ENCODE measurements at places on chromosomes 5 and 9.

- DNase-seq, result no peak
Measured at GRCh38 chr5:143179126-143179740, 224.3 kb downstream of the NR3C1 start.

DNA sequence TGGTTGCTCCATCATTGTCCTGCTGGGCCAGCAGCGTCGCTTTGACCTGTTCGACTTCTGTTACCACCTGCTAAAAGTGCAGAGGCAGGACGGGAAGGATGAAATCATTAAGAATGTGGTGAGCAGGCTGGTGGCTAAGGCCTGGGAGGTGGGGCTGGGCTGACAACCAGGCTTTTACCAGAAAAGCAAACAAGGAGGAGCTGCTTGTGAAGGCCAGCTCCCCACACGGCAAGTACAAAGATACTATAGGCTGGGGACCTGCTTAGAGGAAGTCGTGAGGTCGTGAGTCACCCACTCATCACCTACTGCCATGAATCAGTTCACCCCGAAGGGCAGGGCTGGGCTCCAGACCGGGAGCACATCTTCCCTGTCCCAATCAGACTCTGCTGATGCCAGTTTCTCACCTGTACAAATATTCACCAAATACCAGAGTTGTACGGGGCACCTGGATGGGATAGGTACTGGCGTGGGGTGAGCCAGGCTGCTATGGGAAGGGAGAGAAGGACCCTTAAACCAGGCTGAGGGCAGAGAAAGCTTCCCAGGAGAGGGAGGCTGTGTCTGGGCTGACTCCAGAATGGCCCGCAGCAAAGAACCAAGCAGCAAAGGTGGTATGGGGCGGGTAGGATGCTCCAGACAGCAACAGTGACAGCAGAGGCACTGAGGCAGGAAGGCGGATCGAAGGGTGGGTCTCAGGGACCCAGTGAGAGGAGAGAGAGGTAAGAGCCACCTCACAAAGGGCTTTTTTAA, 69.3 kb upstream of the NIPAL4 start:
- peak; percentile 96 for DNase-seq

DNA sequence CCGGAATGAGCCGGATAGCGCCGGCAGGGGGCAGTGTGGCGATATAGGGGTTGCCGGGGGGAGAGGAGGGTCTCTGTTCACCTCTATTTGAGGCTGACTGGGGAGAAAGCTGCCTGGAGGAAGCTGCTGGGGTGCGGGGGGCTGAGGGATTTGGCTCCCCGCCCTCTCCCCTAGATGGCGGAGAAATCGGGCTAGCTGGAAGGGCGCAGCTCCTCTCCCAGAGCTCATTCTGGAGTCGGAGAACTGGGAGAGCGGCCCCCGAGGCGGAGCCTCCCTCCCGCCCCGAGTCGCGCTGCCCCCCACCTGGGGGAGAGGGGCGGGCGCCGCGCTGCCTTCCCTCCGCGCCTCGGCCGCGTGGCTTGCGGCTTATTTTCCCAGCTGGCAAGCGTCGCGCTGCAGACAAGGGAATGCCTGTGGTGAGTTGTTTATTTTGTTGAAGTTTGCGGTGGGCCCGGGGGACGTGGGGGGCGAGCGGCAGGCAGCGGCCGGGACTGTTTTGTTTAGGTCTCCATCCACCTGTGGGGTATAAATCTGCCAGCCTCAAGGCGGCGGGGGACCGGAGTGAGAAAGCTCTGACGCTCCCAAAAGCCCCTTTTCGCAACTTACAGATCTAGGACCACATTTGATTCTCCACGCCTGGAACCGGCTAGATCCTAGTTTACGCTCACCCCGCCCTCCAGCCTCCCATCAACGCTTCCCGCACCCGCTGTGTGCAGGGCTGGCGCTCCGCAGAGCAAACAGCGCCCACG, 4.1 kb upstream of the RGMB start:
- DNase-seq, result no peak

- no peak for DNase-seq
Measured at GRCh38 chr9:129559506-129559881, 61.4 kb downstream of the C9orf50 start.

- DNase-seq, result peak; percentile 85
Measured at GRCh38 chr5:142548739-142549275, 137.1 kb downstream of the FGF1 start.

DNA sequence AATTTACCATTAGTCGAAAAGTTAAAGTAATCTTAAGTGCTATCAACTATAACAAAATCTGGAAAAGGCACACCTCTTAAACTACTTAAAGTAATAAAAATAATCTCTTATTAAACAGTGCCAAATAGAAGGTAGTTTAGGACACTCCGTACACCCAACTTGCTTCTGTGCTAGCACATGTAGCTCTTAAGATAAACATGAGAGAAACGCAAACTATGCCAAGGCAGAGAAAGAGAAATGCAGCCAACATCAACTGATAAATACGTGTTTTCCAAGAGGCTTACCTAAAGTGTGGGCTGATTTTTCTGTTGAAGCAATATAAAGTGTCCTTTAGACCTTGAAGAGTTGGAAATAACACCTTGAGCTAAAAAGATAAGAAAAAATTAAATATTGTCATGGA, 480.6 kb upstream of the DAB2 start:
- no peak for DNase-seq

DNA sequence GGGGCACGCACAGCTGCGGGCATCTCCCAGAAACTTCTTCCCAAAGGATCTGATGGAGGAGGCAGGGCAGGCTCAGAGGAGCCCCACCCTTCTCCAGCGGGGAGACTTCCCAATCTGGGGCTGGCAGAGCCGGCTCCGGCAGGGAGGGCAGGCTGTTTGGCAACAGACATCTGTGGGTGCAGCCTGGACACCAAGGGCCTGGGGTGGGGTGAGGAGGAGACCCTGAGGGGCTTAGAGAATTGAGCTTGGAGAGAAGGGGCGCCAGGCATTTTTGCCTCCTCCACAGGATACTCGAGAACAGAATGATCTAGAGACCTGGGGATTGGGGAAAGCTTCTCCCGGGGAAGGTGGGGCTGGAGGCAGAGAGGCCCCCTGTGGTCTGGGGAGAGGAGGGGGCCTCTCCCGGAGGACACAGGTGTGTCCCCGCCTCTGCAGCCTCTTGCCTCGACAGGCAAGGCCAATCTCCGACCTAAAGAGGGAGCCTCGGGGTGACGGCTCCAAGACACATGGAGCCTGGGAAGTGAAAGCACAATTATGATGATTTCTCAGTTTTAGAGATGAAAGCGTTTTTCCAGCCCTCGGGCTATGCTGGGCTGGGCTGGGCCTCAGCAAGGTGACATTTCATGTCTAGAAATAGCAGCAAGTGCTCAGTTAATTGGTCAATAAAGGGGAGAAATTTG, 8.4 kb downstream of the LHX3 start:
- no peak for DNase-seq

- DNase-seq, result no peak
Measured at GRCh38 chr5:54876976-54877375, 108.4 kb downstream of the ESM1 start.

DNA sequence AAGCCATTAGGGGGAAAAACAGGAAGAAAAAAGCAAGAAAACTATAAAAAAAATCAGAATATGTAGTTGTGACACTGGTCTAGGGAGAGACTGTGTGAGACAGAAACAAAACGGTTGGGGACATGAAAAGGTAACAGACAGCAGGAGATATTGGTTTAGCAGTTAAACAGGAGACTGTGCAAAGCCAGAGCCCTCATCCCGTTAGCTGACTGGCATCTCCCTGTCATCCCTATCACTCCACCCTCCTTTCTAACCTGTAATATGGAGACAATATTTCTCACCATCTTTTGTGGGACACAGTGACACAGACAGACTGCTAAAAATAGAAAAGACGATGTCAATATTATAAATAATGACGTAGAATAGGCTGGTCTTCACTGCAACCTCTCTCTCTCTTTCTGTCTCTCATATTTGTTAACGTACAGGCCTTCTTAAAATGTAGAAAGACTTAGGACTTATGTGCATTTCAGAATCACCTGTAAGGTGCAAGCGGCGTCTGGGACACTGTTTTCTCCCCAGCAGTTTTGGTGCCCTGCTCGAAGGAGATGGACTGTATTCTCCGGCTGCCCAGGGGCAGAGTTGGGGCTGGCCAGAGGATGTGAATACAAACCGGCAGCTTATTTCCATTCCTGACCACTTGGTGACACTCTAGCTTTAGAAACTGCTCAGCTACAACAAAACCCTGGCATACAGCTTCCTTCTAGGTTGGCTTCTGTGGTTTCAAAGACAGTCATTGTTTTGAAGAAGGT, 190.6 kb downstream of the MAT2B start:
- DNase-seq, result peak; percentile 47

DNA sequence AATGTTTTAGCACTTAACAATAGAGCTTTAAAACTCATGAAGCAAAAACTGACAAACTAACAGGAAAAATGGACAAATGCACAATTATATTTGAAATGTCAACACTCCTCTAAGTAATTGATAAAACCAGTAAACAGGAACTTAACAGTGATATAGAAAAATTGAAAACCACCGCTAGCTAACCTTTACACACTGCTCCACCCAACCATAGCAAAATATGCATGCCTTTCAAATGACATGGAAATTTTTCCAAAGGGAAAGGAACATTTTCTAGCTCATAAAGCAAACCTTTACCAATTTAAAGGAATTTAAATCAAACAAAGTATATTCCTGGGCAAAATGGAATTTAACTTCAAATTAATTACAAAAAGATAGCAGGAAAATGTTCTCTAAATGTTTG, 109.2 kb downstream of the ADAMTS19 start:
- DNase-seq, result no peak

DNA sequence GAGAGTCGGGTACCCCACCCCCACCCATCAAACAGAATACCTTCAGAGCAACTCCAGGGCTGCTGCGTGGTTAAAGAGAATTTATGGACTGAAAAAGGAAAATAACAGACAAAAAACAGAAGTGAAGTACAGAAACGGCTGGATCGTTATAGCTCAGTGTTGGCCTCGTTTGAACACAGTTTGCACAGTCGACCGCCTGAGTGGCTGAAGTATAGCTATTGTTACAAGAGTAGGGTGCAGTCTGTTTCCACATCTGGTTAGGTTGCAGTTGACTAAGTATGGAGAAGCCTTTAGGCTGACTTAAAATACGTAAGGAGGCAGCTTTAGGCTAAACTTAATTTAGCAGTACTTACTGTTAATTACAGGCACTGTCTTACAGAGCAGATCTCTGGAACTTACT, 121.2 kb downstream of the GCNT1 start:
- DNase-seq, result no peak

DNA sequence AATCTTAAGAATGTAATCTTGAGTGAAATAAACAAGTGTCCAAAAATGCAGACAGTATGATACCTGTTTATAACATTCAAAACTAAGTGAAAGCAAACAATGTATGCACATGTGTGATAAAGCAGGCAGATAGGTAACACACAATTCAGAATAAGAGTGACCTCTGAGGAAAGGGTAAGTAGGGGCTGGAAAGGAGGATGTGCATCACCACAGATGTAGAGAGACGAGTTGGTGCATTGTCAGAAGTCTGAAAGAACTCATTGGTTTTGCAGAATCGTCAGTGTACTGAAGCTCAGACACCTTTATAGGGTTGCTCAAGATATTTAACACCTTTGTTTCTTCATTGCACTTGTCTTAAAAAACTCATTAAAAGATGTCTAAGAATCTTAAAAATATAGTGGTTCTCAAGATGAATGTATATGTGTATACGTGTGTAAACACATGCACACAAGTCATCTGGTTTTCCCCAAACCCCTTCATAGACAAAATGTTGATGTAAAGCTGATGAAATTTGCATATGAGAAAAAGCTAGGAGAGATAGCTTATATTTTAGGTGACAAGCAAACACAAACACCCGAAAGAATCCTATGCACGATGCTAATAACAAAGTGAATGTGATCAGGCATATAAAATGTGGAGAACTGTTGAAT, 197.6 kb upstream of the MEF2C start:
- DNase-seq, result no peak

DNA sequence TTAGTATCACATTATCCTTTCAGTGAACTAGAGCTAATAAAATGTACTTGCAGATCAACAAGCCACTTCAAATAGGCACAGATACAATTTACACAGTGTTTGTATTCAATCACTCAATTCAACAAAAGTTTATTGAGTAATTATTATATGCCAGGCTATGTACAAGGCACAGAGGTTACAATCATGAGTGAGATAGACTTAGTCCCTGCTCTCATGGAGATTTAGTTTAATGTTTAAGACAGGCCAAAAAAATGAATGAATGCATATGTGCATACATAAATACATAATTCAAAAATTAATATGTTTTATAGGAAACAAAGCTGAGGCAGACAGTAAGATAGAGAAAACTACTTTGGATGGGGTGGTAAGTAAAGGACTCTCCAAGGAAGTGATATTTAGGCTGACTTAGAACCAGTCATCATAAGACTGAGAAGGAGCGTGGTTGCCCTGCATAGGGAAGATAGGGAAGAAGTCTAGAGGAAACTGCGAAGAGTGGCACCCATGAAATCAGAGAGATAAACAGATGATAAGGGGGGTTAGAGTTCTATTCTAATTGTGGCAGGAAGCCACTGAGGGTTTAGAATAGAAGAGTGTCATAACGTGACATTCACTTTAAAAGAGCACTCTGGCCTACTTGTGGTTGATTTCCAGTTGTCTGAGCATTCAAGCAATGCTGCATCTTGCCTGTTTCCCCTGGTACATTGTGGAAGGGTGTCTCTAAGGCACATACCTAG, 49.7 kb upstream of the GRAMD2B start:
- DNase-seq, result peak; percentile 88

DNA sequence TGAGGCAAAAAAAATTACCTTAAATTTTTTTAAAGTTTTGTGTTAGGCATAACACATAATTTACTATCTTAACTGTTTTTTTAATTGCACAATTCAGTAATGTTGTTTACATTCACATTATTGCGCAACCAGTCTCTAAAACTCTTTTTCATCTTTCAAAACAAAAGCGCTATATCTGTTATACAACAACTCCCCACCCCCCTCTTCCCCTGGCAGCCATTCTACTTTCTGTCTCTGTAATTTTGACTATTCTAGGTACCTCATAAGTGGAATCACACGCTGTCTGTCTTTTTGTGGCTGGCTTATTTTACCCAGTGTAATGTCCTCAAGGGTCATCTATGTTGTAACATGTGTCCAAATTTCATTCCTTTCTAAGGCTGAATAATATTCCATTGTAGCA, 241.5 kb upstream of the DMRT1 start:
- no peak for DNase-seq

- no peak for DNase-seq
Measured at GRCh38 chr9:4713849-4714248, 27.2 kb downstream of the AK3 start.

DNA sequence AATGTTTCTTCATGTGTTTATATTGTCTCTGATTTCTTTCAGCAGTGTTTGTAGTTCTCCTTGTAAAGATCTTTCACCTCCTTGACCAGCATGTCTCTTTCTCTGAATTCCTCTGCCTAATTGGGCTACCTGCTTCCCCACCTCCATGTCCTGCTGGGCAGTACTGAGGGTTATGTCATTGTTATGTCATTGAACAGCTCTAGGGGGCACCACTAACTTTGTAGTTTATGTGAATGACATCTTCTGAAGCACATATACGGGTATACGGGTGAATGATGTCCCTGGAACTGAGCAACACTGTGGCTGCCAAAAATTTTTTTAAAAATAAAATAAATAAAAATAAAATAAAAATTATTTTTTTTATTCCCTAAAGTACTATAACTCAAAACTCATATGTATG, 16.9 kb upstream of the SNCAIP start:
- peak; percentile 22 for DNase-seq

Measured in RCC 7860 (cell line).